ENCODE measurements at places on chromosomes 4 and X.

DNA sequence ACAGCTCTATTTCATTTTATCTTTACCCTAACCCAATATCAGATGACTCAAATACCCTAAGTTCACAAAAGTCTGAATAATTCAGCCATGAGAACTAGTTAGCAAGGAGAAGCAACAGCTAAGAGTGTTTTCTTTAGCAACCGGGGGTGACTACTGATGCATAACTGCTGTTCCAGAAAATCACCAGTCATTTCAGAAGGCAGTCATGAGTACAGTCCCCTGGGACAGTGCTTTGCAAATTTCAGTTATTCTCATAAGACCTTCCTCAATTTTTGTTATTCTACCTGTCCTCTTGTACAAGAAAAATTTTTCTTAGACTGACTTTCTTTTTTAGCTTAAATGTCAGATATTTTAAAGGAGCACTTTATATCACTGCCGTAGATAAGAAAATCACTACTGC lies 16.4 kb downstream of the BANK1 start:
- DNase-seq = no peak

DNA sequence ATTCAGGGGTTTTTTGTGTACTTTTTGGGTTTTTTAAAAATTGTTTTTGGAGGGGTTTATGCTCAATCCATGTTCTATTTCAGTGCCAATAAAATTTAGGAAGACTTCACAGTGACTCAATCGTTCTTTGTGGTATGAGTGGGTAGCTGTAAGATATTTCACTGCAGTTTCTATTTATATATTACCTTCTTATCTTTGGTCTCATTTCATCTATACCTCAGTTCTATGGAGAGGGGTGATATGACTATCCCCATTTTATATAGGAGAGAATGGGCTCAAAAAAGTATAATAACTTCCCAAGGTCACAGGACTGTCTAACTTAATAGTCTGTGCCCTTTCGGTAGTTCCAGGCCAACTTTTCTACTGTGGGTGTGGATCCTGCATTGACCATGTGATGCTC lies 74.4 kb downstream of the MSN start:
- DNase-seq = no peak

DNA sequence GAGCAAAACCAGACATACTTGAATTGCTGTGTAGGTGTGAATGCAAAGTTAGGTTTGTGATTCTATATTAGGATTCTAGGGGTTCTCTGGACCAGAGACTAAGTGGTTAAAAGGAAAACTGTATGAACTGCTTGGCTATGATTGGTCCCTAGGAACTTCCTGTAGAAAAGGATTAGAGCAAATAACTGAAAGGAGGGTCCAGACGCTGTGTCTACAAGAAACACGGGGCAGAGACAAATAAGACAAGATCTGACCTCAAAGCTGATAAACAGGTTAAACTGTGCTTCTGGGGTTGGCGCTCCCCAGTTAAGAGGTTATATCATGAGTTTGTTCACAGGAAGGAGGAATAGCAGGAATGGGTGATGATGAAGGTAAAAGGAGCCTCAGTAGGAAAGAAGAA lies 183.6 kb downstream of the MGST2 start:
- DNase-seq = no peak

DNA sequence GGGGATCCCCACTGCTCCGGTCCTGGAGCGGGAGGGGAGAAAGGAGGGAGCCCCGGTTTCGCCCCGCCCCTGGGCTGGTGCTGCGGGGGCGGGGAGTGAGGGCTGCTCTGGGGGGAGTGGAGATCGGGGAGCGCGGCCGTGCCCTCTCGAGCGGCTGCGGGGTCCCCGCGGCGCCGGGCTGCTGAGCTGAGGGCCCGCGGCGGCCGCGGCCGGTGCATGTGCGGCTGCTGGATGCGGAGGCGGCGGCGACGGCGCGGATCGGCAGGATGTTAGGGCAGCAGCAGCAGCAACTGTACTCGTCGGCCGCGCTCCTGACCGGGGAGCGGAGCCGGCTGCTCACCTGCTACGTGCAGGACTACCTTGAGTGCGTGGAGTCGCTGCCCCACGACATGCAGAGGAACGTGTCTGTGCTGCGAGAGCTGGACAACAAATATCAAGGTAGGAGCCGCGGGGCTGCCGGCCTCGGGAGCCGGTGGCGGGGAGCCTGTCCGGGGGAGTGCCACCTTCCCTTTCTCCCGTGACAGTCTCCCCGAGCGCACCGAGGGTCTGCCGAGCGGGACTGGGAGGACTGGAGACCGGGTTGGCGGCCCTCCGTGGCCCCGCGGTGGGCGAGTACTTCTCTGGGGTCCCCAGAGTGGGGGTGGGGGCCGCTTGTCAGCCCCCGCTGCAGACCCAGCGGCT lies at the start of gene ING2:
ING2 (plus strand) TSS at position 129 of the 681 bp plus-strand sequence; CDS start at position 267, 138 bp downstream.
- no peak for DNase-seq

- DNase-seq = no peak
These were observed 317.4 kb downstream of the STIM2 start for GRCh38 chr4:27178061-27178460.

DNA sequence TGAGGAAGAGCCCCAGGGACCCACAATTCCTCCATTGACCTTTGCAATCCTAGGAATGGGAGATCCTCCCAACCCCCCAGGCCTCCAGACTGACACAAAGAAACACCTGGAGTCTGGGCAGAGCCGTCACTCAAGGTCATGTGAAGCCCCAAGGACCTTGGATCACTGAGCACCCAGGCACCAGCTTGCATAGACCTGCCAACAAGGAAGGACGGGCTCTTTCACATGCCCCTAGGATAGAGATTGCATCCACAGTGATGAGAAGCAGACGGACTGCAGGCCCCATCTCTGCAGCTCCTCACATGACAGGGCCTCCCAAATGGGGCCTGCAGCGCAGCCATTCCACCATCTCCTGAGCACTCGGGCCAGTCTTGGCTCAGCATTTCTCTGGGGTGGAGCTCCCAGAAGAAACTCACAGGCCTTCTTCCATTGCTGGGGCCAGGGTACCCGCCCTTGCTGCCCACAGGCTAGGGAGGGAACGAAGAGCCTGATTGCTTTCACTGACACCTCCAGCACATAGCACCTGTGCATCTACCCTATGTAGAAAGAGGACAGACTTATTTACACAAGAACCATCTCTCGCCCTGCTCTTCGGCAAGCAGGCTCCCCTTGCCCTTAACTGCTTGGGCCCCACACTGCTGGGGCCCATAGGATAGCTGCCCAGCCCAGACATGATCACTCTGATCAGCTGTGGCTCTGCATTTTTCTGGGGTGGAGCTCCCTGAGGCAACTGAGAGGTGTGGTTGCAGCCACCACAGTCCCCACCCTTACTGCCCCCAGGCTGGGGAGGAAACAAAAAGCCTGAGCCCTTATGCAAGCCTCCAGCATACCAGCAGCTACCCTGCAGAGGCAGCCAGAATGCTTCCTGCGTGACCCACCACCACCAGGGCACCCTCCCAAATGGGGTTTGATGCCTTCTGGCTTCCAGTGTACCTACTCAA lies 185.7 kb upstream of the ZCCHC13 start:
- no peak for DNase-seq

DNA sequence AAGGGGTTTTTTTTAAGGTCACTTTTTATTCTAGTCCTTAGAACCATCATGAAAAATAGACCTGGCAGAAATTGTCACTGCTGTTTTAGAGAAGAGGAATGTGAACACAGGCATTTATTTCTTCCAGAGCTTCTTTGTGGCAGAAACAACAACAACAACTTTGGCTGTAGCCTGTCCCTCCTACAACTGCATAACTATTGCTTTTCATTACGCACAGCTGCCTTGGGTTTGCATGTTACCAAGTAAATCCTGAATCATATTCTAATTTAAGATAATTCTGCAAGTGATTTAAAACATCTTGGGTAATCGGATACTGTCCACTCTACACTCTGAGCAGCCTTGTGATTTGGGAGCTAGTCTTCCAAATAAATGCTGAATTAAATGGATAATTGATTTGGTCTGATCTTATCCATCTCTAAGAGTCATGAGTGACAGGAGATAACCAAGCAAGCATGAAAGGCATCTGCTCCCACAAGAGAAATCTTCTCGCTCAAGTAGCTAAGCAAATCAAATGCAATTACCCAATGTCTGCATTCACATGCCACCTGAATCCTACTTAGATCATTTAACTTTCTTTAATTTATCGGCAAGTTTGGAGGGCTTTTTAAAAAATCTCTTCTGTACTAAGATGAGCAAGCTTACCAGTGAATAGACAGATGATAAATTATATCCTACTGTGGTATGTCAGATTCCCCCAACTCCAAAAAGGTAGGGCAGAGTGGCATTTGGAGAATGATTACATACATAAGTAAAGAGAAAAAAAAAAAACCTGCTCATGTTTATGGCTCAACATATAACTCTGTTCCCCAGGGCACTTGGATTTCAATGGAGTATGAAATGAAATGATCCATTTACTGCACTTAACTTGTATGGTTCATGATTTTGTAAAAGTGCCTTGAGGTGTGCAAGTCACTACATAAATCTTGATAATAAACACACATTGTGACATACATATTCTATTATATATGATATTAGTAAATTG lies 73.6 kb downstream of the EGF start:
- DNase-seq = no peak
